ENCODE measurements at places on chromosomes 12 and 14.

DNA sequence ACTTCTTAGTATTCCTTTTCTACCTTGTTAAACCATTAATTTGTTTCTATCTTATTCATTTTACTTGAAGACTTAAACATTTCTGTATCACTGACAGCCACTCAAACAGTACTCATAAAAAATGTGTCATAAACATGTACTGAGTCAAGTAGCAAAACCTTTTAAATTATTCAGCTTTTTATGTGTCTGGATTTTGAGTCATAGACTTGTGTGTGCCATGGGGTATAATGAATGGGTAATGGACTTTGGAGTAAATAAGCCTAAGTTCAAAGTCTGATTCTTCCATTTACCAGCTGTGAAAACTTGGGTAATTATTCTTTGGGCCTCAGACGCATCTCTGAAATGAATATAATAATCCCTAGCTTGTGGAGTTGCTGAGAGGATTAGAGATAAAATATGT is 199.0 kb downstream of the RAD51B start:
- DNase-seq = no peak

DNA sequence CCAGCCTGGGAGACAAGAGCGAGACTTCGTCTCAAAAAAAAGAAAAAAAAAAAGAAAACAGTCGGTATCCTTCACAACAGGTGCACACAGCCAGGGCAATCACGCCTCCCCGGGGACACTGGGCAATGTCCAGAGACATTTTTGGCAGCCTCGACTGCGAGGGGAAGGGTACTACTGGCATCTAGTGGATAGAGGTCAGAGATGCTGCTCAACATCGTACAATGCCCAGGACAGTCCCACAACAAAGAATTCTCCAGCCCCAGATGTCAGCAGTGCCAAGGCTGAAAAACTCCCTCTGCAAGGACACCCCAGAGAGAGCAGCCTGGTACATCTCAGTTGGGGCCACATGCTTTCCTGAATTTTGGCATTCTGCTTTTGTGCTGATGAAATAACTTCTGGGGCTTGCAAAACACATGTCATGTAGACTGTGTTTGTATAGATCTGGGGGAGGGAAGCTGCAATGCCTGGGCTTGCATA is 21.5 kb downstream of the ALDH2 start:
- DNase-seq = no peak

- no peak for DNase-seq
Measured at GRCh38 chr12:10501030-10501429, 4.7 kb upstream of the EIF2S3B start.

GRCh38 chr12:89185181-89185580 is 167.1 kb downstream of the DUSP6 start:
- no peak for DNase-seq

- no peak for DNase-seq
Measured at GRCh38 chr12:67002720-67003119, 266.4 kb upstream of the CAND1 start.

DNA sequence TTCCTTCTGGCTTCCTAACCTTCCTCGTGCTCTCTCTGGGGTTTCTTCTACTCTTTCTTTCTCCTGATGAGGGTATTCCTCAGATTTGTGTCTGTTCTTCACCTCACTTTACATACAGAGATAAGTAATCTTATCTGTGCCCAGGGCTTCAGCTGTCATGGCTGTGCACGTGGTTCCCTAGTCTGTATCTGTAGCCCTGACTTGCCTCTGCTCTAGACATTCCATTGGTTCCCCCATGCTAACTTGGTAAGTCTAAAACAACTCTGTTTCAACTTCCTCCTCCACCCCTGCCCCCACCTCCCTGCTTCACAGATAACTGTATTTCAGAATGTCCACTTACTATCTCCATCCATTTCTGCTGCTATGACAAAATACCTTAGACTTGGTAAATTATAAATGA is 10.8 kb downstream of the DIP2B start:
- no peak for DNase-seq

GRCh38 chr14:99790978-99791376 is 2.2 kb upstream of the EML1 start:
- no peak for DNase-seq

DNA sequence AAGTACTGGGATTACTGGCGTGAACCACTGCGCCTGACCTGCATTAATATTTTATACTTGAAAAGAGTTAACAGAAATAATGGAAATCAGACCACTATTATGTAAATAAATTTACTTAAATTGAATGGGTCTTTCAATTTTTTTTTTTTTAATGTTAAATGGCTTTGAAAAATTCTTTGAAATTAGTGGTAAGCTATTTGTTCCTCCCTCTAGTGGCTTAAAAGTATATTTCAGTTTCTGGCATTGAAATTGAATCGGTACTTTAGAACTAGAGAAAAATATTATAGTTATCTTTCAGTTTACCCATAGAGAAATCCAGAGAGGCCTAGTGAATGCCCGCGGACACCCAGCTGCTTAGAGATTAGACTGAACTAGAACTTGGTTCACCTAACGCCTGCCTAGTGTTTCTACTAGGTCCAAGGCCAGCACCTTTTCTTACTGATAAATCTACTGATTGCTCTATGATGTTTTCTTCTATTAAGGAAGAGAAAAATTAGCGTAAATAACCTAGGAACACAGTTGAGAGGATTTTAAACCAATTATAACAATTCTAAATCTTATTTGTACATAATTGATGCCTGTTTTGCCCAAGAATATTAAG is 106.5 kb downstream of the EML1 start:
- DNase-seq = no peak

GRCh38 chr14:54621686-54622085 is 54.8 kb downstream of the SAMD4A start:
- no peak for DNase-seq

DNA sequence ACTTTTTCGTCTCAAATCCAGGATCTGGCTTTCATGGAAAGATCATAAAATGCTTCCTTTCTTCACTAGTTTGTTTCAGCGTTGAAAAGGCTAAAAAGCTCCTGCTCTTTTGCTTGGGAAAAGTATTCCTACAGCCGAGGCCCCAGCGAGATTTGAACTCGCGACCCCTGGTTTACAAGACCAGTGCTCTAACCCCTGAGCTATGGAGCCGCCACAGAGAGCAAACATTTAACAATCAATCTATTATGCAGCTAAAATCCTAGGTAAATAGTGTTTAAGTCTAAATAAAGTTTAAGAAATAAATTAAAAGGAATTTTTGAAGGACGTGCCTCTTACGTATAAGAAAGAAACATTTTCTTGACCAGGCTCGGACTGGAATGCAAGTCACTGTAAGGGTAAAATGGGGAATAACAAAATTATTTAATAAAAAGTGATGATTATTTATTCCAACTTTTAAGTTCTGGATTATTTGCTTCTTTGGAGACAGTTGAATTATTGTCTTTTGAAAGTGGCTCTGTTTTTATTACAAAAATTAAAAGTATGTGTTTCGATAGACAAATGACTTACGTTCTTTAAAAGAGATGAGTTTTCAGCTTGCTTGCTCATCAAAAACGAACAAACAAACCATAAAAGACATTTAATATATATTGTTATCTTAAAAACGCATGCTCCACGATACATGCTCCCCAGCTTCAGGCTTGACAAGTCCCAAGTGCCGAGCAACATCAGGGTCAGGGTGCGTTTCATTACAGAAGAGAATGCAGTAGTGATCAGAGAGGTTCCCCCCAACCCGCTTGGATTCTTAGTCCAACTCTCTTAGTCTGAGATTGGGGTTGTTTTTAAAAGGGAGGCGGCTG is 10.2 kb downstream of the OR6S1 start:
- DNase-seq = no peak

GRCh38 chr14:39469094-39469710 is 37.0 kb upstream of the FBXO33 start:
- no peak for DNase-seq

GRCh38 chr14:23114669-23115038 is 4.4 kb downstream of the CEBPE start:
- no peak for DNase-seq

GRCh38 chr14:36048667-36049066 is 127.9 kb downstream of the PTCSC3 start:
- DNase-seq = no peak

GRCh38 chr12:46674129-46674528 is 151.7 kb downstream of the SLC38A4 start:
- DNase-seq = no peak

DNA sequence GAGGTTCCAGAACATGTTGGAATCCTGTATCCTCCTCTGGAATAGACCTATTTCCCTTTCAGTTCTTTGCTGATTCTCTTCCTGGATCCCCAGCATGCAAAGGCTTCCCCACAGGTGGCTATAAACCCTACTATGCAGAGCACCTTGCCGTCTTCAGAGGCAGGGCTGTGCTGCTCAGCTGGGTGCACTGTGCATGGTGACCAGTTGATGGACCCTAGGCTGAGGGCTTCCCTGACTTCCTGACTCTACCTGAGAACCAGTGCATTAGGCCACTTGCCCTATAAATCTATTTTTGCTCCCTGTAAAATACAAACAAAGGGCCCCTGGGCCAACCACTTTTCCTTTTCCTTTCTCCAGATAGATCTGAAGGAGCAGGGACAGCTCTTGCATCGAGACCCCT is 14.1 kb downstream of the ZNF219 start:
- DNase-seq = no peak

DNA sequence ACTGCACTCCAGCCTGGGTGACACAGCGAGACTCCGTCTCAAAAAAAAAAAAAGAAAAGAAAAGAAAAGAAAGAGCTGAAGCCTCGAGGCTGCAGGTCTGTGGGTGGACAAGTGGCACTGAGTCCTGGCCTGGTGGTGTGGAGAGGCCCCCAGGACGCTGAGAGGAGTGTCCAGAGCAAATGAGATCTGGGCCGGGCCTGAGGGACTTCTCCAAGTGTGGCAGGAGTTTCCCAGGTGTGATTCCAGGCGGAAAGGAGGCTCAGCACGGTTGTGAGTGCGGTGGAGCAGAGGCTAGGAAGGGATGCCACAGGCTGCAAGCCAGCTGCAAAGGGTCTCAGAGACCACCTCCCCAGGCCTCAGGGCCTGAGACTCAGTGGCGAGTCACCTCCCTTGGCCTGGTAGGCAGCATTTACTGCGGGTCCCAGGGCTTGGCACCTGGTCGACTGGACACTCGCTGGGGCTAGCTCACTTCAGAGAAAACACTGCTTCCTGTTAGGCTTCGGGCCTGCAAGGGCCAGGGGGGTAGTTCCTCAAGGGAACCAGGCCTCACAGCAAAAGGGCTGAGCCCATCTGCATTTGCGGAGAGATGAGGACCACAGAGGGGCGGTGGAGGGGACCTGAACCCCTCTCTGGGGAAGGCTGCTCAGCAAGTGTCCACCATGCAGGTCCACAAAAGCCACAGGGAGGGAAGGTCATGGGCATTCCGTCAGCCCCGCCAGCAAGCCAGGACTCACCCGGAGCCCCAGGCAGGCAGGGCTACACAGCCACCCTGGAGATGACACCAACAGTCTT is 11.7 kb downstream of the TTC7B start:
- no peak for DNase-seq

DNA sequence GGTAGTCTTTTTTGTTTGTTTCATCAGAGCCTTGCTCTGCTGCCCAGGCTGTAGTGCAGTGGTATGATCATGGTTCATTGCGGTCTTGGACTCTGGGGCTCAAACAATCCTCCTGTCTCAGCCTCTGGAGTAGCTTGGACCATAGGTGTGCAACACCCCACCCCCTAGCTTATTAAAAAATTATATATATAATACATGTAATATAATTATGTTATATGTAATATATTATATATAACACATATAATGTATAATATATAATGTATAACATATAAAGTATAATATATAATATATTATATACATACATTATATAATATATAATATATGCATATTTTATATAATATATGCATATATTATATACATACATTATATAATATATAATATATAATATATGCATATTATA is 21.8 kb downstream of the LHX5 start:
- DNase-seq = no peak

DNA sequence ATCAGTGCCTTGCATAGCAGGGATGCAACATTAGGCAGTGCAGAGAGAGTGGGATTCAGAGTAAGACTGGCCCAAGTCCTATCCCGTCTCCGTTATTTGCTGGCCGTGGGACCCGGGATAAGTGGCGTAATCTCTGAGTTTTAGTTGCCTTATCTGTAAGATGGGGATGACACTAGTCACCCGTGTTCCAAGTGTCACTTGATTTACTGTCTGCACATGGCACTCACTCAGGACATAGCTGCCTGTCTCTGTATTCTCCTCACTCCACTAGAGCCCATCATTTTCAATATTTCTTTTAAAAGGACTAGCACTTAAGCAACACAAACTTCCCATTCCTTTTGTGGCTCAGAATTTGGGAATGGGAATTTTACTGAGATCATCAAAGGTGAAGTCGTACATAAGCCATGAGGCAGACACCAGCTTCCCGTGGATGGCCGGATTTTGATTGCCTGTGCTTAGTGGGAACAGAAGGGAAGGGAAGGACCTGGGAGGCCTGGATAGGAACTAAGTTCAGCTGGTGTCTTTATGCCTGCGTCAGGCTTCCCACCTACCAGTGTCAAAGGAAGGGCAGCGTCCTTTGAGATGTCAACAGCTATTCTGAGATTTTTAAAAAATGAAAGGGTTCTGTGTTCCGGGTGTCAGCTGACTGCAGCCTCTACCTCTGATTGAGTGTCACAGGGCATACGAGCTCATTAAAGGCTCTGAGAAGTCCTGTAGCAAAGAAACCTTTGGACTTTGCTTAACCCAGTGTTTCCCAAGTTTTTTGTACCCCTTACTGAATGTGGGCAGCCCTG is 361.4 kb downstream of the CACNA1C start:
- no peak for DNase-seq

- DNase-seq = no peak
Measured at GRCh38 chr12:58458102-58458501, 462.2 kb downstream of the LRIG3 start.

- no peak for DNase-seq
Measured at GRCh38 chr12:106907411-106907810, 48.3 kb upstream of the TMEM263 start.

DNA sequence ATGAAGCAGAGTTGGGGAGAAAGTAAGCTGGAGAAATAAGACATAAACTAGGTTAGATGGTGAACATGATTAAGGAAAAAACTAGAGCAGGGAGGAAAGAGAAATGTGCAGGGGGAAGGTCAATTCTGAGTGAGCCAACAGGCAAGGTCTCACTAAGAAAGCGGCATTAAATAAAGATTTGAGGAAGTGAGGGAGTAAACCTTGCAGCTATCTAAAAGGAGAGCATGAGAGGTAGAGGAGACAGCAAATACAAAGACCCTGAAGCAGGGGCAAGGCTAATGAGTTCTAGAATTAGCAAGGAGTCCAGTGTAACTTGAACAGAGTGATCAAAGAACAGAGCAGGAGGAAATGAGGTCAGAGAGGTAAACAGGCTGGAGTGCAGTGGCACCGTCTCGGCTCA is 4.4 kb upstream of the SOCS2 start:
- DNase-seq = no peak

GRCh38 chr14:85883101-85883500 is 353.2 kb downstream of the FLRT2 start:
- DNase-seq = no peak

- no peak for DNase-seq
Measured at GRCh38 chr14:37889087-37889486, 293.7 kb downstream of the TTC6 start.

- no peak for DNase-seq
Measured at GRCh38 chr14:100775351-100775830, 48.7 kb downstream of the DLK1 start.

GRCh38 chr12:56808954-56809353 is 45.8 kb downstream of the HSD17B6 start:
- no peak for DNase-seq
